ENCODE measurements at places on chromosomes 2 and 18. TPM values are rescaled to one million over a fixed set of nuclear protein-coding genes. Genes with fewer than 3 reads are reported as not detected.
A peak's percentile ranks its signal among the peaks of the same experiment; 100 is the strongest.

Gene KRTCAP3
- not detected for total RNA-seq

Gene IL1RL2
- total RNA-seq = 0.20 TPM

DNA sequence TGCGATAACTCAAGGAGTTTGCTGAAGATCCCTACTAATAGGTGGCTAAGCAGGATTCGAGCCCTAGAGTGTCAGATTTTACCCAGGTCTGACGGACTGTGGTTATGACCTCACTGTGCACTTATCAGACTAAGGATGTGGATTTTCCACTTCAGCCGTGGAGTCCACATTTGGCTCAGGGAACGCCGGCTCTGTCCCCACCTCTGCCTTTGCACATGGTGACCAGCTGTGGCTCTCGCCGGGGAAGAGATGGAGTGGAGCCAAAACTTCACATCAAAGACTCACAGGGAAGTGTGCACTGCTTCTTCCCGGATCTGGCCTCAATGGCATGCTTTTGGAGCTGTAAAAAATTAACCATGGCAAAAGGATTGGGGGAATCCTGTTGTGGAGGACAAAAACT is 249.3 kb upstream of the APCDD1 start:
- no peak for DNase-seq

- DNase-seq = no peak
Observed at GRCh38 chr2:61433606-61434005, 37.3 kb downstream of the USP34 start.

GRCh38 chr18:77201506-77201905 is 48.1 kb upstream of the GALR1 start:
- no peak for DNase-seq

Gene COL3A1
- 2.2 TPM for total RNA-seq

- DNase-seq = no peak
Observed at GRCh38 chr2:194709840-194710239, 947.2 kb upstream of the SLC39A10 start.

DNA sequence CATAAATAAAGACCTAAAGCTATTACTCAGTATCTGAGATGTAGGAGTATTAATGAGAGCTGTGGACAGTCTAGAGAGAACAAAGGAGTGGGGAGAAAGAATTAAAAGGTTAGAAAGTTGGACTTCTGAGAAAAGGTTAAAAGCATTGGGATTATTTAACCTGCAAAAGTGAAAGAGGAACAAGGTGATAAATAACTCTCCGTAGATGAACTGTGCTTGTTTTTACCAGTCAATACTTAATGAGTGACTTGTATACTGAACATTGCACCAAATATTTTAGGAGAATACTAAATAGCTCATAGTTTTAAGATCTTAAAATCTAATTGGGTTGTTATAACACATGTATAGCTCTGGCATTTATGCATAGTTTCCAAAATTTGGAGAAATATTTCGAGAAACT is 137.5 kb downstream of the GPD2 start:
- no peak for DNase-seq

DNA sequence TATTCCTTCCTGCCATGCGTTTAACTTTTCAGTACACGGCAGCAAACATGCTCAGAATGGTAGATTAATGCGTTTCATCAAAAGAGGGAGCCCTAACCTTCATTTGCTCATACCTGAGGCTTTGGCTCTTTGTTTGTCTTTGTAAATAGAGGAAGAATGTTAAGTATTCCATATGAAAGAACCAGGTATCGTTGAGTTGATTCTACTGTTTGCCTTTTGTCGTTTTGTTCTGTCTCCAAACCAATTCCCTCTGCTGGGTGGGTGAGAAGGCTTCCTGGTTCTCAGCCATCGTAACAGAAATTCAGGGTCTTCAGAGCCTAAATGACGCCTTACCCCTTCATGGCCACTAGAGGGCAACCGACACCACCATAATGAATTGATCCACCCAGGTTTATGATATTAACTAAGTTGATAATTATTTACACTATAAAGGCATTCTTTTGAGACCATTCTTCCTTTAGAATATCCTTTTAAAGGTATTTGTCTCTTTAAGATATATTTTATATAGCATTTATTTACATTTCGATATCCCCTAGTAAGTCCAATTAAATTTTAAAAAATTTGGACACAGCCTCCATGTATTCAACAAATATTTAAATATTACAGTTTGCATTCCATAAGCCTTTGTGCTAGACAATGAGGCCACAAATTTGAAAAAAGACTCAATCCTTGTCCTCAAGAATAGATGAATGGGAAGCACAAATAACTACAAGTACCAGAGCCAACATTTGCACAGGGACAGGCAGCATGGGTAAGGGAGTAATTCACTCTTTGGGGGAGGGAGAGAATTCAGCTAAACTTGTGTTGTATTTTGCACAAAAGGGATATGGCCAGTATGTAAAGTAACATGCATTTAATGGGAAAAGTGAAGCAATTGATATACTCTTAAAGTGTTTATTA is 48.1 kb downstream of the TIMM21 start:
- DNase-seq = peak; percentile 72

GRCh38 chr2:37421686-37422085 is 77.3 kb downstream of the QPCT start:
- no peak for DNase-seq

DNA sequence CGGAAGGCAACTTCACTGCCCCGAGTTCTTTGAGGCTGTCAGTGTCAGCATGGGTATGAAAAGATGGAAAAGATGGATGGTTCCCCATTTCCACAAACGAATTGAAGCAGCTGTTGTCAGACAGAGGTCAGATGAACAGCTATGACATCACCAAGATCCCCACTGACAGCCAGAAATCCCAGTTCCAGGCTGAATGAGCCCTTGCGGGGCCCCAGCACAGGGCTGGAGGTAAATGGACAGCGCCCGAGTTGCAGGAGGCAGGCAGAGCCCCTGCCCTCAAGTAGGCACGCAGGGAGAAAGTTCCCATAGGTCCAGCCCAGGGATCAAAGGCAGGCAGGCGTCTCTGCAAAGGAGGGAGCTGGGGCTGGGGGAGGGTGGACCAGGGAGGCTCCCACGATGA is 169.5 kb upstream of the AGAP1 start:
- DNase-seq = no peak

- peak; percentile 32 for DNase-seq
Observed at GRCh38 chr2:177553176-177553884, 160.8 kb downstream of the AGPS start.

Gene KCNG2
- 1.4 TPM for total RNA-seq

DNA sequence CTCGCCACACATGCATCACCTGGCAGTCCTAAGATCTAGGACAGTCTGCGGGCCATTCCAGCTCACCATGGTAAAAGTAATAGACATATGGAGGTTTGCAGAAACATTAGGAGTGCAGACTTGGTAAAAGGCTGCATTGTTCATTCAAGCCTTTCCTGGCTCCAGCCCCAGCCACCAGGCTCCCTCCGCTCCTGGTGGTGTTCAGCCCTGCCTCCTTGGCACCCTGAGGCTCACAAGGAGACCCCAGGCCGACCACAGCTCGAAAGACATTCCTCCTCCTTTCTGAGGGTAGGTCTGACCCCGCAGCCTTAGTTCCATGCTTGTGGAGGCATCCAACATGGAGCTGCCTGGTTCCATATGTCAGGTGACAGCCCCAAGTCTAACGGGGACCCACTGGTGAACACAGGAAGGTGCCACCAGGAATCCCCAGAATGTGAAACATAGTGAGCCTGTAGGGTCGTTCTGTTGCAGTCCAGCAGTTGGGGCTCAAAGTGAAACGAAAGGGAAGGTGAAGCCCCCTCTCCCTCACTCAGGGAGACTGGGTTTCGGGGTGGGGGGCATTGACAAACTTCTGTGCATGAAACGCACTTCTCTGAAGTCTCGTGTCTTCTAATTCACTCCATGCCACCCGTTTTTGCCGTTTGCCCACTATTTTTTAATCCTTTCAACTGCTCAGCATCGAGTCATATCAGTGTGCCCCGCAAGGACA is 5.0 kb upstream of the SP100 start:
- DNase-seq = peak; percentile 23

GRCh38 chr2:102686479-102687439 is 67.4 kb downstream of the SLC9A2 start:
- DNase-seq = no peak

GRCh38 chr2:27776097-27776496 is 4.6 kb downstream of the MRPL33 start:
- no peak for DNase-seq

Gene EN1
- total RNA-seq = not detected

Gene NPHP1
- 1.5 TPM for total RNA-seq

DNA sequence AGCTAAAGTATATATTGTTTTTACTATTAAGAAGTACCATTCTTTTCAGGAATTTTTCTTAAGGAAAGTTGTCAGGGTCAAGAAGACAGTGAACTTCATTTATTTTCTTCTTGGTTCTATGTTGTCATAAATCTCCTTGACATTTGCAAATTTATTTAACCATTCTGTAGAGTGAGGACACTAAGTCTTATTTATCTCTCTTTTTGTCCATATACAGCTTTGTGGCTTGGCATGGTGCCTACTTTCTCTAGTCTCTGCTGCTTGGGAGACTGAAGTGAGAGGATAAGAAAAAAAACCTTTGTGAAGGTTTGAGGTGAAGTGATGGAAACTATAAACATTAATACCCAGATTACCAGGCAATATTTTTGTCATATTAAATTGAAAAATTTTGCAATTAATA is 1389.4 kb downstream of the SUCLG1 start:
- peak; percentile 62 for DNase-seq

Gene ABHD1
- total RNA-seq = not detected

DNA sequence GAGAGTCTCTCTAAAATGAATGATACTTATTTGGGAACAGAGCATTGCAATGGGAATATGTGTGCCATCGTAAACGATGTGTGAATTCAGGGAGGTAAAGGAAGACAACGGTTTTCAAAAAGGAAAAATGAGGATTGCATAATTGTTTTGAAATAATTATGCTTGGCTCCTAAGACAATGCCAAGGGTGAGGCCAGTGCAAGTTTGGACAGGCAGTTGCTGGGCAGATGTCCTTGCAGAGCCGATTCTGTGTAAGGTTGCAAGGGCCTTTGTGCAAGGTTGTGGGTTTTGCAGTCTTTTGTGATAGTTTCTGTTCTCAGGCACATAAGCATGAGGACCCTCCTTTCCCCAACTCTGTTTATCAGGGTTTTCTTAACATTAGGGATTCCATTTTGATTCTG is 70.0 kb upstream of the ZNF236 start:
- DNase-seq = no peak

GRCh38 chr2:211946960-211947359 is 591.6 kb downstream of the ERBB4 start:
- DNase-seq = no peak

- peak; percentile 1 for DNase-seq
Observed at GRCh38 chr2:166464187-166464586, 29.9 kb downstream of the SCN7A start.

DNA sequence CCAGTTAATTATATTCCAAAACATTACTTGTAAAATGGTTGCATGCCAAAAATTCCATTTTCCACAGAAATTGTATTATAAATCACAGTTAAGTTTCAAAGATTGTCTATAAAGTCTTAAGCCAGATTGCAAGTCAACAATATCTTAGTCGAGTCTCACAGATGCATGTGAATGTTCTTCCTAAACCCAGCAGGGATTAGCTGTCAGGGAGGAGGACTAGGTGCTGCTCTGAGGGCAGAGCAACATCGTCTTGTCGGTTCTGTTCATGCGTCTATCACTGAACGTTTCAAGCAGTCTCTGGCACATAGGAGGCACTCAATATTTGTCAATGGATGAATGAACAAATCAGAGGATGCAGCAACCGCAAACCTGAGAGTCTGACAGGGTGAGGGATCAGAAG is 27.0 kb downstream of the EPB41L3 start:
- no peak for DNase-seq

GRCh38 chr2:162233197-162233596 is 10.0 kb downstream of the FAP start:
- peak; percentile 34 for DNase-seq

GRCh38 chr2:1024981-1025380 is 74.3 kb downstream of the SNTG2 start:
- no peak for DNase-seq

DNA sequence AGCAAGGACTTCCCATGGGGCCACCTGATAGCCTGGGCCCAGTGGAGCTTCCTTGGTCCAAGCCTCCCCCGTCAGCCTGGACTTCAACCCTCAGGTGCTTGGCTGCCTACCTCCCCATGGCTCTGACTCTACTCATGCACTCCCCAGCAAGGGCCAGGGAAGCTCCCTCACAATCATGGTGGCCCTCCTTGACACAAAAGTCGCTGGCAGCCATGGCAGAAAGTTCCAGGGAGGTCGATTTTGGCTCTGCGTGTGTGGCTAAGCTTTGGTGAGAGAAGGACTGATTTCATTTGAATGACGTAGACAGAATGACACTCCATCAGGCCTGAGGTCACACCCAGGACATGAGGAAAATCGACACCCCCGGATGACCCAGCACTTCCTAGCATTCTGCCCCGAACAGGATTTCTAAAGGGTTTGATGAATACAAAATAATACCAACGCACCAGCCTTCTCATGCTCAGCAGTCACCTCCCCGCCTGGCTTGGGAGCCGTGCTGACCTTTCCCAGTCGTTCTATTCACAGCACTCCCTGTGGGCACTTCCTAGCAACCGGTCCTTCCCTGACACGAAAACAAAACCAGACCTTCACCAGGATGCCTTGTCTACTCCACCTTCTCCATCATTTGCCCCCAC is 52.7 kb downstream of the LBH start:
- peak; percentile 87 for DNase-seq

- no peak for DNase-seq
Observed at GRCh38 chr18:10308154-10308553, 146.3 kb upstream of the APCDD1 start.

DNA sequence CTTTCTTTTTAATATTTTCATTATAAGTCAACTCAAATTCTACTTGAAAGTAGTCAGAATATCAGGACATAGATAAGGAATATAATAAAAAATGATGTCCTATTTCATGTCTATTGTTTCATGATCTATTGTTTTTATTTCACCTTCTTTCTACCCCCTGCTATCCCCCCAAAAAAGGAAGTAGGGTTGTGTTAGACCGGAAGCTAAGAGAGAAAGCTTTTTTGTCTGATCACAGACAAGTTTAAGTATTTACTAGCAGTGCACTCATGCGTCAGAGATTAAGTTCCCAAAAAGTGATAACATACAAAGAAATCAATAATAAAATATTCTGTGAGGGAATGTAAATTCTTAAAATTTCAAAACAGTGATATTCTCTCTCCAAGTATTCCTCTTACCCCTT is 447.1 kb upstream of the CNTNAP5 start:
- DNase-seq = no peak

DNA sequence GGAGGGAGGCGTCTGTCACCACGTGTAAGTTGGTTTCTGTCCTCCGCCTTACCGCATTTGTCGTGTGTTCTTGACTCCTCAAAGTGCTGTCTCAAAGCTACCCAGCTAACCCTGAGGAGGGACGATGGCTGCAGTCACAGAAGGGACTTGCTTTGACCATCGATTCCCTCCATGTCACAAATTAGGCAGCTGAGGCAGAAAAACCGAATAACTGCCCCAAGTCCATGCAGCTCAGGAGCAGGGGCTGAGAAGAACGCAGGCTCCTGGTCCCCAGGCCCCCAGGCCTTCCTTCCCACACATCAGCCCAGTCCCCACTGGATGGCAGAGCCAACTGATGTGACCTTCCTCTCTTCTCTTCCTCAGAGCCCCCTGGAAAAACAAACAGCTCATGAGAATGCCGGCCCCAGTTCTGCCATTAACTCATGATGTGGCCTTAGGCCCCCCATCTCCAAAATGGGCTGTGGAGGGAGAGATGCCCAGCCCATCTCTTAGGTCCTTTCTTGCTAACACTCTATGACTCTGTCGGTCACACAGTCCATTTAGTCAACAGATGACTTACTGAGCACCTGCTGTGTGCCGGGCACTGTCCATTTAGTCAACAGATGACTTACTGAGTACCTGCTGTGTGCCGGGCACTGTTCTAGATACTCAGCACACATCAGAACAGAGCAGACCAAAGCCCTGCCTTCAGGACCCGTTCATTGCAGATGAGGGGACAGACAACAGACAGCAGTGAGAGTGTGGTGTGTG is 19.6 kb downstream of the MTERF4 start:
- no peak for DNase-seq

All from lung microvascular endothelial cell (primary cell).